Fibroblast of skin of scalp (primary cell): ENCODE measurements at places on chromosomes 4 and X.
A peak's percentile ranks its signal among the peaks of the same experiment; 100 is the strongest.

GRCh38 chrX:152927858-152928760 is 30.2 kb downstream of the ZNF185 start:
- DNase-seq: no peak

- DNase-seq: peak; percentile 4
Measured at GRCh38 chr4:19557161-19557560, 694.5 kb upstream of the SLIT2 start.

GRCh38 chrX:71549986-71550385 is 17.1 kb downstream of the OGT start:
- no peak for DNase-seq

GRCh38 chrX:141375011-141375760 is 132.9 kb upstream of the SPANXC start:
- DNase-seq: no peak

DNA sequence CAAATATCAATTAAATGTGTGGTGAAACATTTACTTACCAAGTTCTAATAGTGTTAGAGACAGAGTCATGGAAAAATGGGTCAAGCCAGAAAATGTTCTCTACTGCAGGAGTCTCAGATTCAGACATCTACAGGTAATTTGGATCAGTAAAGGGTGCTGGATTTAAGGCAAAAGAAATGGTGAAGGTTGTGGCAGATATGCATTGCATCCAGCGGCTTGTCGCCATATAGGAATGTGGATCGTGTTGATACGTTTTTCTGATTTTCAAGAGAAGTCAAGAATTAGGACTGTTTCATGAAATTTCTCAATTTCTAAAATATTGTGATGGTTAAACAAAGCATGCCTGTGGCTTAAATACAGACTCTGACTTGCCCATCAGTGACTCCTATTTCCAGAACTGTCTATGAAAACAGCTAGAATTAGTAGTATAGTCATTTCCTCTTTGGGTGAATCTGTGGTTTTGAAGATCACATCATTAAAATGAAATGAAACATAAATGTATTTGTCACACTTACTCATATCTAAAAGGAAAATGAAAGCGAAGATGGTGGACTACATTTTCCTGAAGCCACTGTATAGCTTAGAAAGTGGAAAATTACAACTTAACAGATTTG is 110.1 kb upstream of the VEGFC start:
- DNase-seq: peak; percentile 97

- DNase-seq: peak; percentile 48
Measured at GRCh38 chr4:1767770-1768366, 25.2 kb upstream of the FGFR3 start.

GRCh38 chrX:145818186-145819113 is 821 bp downstream of the SLITRK2 start:
- no peak for DNase-seq

- DNase-seq: no peak
Measured at GRCh38 chr4:7063362-7063761, 4.5 kb downstream of the GRPEL1 start.

- no peak for DNase-seq
Measured at GRCh38 chrX:64842492-64842891, 133.8 kb downstream of the ZC4H2 start.

- DNase-seq: peak; percentile 38
Measured at GRCh38 chrX:15416133-15416993, 32.1 kb upstream of the VEGFD start.

DNA sequence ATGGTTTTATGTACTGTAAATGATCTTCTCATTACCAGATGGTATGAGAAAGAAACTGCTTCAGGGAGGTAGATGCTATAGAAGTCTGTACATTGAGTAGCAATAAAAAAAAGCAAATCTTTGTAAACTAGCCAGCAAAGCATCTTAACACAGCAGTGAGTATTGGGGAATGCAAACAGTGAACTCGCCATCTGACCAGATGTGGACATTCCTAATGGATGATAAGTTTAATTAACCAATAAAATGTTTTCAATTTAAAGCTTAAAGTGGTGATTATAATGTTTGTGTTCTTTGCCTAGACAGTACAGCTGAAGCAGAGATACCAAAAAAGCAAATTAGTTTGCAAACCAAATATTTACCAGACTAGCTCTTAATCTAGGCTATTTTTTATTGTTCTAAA is 1144.2 kb downstream of the FAT4 start:
- peak; percentile 52 for DNase-seq

DNA sequence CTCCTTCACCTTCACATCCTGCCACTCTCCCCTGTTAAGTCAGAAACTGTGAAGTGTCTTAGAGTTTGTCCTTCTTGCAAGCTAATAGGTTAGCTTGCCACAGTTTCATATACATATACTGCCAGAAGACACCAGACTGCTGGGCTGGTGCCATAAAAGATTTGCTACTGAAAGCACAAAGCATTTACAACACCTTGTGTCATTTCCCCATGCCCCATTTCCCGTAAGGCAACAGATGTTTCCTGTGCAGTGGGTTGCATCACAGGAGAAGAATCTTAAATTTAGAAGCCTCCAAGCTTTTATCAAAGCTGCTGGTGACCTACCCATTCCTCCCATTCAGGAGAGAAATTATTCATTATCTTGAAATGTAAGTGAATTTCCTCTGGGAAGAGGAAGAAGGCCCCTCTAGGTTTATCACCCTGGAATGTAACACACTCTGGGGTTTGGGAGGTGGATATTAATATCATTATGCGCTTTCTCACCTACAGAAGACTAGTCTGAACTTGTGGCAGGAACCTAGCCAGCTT is 34.5 kb upstream of the RAB33B start:
- DNase-seq: peak; percentile 35

DNA sequence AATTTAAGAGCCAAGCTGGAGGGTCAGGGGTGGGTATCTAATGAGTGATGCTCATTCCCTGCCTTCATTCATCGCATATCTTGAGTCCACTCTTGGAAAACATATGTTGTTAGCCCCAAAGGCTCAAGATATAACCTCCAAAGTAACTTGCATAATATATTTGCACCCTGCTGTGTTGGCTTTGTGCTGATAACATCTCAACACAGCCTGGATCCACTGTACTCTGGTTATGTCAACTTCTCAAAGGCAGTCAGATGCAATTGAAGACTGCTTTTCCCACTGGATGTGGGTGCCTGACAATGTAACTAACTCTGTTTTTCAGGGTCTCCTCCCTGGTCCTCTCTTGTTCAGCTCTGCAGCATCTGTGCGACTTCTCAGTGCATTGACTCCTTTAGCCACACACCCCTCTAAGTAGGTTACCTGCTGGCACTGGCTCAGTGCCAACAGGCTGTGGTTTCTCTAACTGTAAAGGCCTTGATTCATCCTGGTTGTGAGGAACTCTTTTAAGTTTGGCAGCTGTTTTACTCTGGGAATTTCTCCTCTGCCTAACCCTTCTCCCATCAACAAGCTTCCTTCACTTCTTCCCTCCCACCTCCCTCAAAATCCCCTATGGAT is 28.1 kb downstream of the SLC16A2 start:
- peak; percentile 5 for DNase-seq

DNA sequence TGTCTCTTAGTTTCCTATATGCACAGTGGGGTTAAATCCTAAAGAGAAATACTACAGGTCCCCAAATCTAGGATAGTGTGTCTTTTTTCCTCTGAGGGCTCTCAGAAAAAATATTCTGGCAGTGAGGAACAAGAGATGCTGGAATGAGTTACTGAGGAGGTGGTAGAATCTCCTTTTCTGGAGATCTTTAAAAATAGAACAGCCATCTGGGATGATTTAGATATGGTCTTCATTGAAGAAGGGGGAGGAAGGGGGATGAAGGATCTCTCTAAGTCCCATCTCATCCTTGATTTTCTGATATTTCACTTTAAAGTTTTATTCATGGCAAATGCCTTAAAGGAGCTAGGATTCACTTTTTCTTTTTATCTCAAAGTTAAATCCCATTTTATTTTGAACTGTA is 235.0 kb downstream of the MAML3 start:
- DNase-seq: peak; percentile 60

DNA sequence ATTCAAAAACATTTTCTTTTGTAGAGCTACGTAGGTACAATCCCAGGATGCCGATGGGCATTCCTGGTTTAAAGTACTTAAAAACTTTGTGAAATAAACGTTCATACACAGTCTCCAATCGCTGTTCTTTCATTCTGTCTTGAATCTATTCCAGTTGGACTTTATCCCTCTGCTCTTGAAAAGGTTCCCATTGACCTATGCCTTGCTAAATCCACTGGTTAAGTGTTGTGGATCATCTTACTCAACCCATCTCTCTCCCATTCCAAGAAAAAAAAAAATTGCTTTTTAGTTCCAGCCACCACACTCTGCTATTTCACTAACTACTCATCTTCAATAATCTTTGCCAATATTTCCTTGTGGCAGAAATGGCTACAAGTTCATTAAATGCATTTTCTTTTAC is 542.3 kb upstream of the GRIA3 start:
- no peak for DNase-seq

- no peak for DNase-seq
Measured at GRCh38 chrX:40866893-40867292, 131.6 kb upstream of the MED14 start.

- DNase-seq: no peak
Measured at GRCh38 chrX:88940904-88941303, 193.9 kb downstream of the CPXCR1 start.

- DNase-seq: no peak
Measured at GRCh38 chrX:81304563-81304962, 102.7 kb downstream of the SH3BGRL start.

- DNase-seq: peak; percentile 59
Measured at GRCh38 chr4:109947457-109947856, 34.8 kb downstream of the EGF start.

DNA sequence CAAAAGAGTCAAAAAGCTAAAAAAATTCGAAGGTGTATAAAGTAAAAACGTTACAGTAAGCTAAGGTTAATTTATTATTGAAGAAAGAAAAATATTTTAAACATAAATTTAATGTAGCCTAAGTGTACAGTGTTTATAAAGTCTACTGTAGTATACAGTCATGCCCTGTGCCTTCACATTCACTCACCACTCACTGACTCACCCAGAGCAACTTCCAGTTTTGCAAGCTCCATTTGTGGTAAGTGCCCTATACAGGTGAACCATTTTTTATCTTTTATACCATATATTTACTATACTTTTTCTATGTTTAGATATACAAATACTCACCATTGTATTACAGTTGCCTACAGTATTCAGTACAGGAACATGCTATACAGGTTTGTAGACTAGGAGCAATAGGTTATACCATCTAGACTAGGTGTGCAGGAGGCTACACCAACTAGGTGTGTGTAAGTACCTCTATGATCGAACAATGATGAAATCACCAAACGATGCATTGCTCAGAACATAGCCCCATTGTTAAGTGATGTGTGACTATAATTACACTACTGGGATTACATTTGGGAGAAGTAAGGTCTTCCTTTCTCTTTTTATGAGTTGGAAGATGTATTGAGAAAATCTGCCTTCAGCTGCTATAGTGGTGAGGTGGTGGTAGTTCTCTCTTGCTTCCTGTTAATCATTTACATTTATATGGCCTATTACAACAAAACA is 27.2 kb downstream of the TMSB4X start:
- no peak for DNase-seq

GRCh38 chr4:140844061-140844460 is 87.9 kb upstream of the TBC1D9 start:
- DNase-seq: no peak

DNA sequence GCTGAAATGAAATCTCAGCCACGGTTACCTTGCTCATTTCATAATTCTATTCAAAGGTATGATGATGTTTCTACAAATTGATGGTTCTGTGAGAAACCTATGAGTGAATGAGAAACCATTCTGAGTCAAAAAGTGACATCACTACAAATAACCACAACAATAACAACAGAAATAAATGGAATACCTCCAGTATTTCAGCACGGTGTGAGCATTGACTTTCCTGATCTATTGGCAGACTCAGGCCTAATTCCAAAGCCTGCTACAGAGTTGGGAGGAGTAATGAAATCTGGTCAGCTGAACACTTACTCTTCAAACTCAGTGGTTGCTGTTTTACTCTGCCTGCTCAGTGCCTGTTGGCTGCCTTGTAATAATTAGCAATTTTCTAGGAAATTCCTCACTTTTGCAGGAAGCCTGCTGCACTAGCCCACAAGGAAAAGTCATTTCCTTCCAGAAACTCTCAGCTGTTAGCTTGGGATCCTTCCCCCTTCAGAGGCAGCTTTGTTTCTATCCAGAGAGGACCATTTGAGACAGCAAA is 18.8 kb upstream of the SYNPO2 start:
- DNase-seq: peak; percentile 41

GRCh38 chr4:36824682-36825081 is 419.9 kb upstream of the NWD2 start:
- DNase-seq: no peak

DNA sequence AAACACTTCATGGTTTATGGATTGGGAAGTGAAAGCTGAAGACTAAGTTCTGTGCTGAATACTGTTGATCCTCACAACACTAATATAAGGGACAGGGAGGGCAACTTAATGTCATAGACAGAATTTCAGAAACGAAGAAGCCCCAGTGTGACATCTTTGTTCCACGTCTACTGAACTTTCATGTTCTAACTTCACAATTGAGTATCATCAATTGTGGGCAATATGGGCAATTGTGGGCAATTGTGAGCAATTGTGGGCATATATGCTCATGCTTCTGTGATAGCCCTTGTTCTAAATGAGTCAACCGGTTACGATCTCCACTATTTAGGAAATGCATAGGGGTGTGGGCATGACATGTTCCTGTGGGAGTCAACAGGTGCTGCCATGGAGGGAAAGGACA is 33.7 kb downstream of the CYBB start:
- no peak for DNase-seq

GRCh38 chr4:94390804-94391410 is 48.3 kb upstream of the HPGDS start:
- peak; percentile 23 for DNase-seq
